Psoas muscle (tissue), 8 donors: ENCODE measurements at places on chromosomes 3 and 15.

DNA sequence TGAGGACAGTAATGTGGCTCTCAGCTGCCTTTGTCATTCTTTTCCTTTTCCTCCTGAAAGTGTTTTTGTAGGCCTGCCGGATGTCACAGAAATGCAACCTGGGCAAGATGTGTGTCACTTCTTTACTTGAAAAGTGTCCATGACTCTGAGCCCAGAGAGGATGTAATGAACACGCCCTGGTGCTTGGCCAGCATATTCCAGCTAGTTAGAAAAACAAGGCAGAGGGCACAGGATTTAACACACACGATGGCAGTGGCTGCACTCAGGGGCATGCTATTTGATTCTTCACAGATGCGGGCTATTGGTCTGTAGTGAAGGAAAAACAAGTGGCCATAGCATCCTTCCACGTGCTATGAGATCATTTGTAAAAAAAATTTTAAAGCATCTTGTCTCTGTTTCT lies 30.3 kb upstream of the PTX3 start:
- H3K4me3 ChIP-seq, result no peak overlapping the region
- no peak for DNase-seq
- H3K27ac ChIP-seq, result no peak overlapping the region
- no peaks in the 10 kb centered on the region for H3K36me3 ChIP-seq

- peaks cover under 1% of the 10 kb centered on the region for H3K36me3 ChIP-seq
- H3K27me3 ChIP-seq, result no peaks in the 10 kb centered on the region
- DNase-seq, result peak; percentile 33
- H3K4me1 ChIP-seq, result peaks cover 54% of the 10 kb centered on the region
Observed at GRCh38 chr3:127820221-127820825, 2.0 kb downstream of the MGLL start.

GRCh38 chr3:54619531-54619930 lies 308.3 kb downstream of the LRTM1 start:
- peaks cover 2% of the 10 kb centered on the region for H3K27me3 ChIP-seq
- H3K4me1 ChIP-seq, result no peaks in the 10 kb centered on the region
- no peaks in the 10 kb centered on the region for H3K36me3 ChIP-seq
- H3K4me3 ChIP-seq, result no peak overlapping the region
- H3K27ac ChIP-seq, result no peak overlapping the region

GRCh38 chr3:61381745-61382392 lies 130.6 kb upstream of the FHIT start:
- H3K27ac ChIP-seq, result no peak overlapping the region
- H3K36me3 ChIP-seq, result no peaks in the 10 kb centered on the region
- DNase-seq, result no peak
- H3K27me3 ChIP-seq, result no peaks in the 10 kb centered on the region

DNA sequence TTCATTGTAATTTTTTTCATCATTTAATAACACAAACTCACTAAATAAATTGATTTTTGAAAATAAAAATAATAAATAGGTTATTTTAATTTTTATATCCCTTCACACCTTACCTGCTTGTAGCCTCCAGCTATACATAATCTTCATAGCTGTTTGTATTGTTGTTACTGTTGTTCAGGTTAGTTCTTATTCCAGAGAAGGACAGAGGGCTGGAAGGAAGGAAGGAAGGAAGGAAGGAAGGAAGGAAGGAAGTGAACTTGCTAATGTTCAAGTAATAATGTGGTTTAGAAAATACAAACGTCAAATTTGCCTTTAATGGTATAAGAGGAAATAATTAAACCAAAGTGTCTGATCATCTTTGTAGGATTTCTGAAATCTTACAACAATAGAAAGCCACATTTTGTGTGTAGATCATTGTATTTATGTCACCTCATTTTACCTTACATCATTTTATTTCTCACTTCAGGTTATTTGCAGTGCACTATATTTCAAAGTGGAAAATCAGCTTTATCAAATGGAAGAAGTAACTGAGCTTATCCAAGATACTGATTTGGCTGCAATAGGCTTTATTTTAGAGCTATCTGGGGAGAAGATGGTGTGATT lies 660.0 kb upstream of the CCDC54 start:
- no peak for DNase-seq
- H3K4me3 ChIP-seq, result no peak overlapping the region
- H3K4me1 ChIP-seq, result no peaks in the 10 kb centered on the region
- H3K36me3 ChIP-seq, result no peaks in the 10 kb centered on the region
- no peak overlapping the region for H3K27ac ChIP-seq

- no peak for DNase-seq
- H3K36me3 ChIP-seq, result no peaks in the 10 kb centered on the region
Observed at GRCh38 chr15:74496648-74497047, 35.7 kb upstream of the UBL7 start.

- no peaks in the 10 kb centered on the region for H3K36me3 ChIP-seq
- H3K27me3 ChIP-seq, result no peaks in the 10 kb centered on the region
- H3K27ac ChIP-seq, result peak overlapping the region; percentile 36
- H3K4me1 ChIP-seq, result peaks cover 29% of the 10 kb centered on the region
Observed at GRCh38 chr3:124275412-124275811, 283.5 kb upstream of the ROPN1 start.

GRCh38 chr15:90889736-90890456 lies 5.6 kb downstream of the FES start:
- no peaks in the 10 kb centered on the region for H3K36me3 ChIP-seq
- no peak overlapping the region for H3K4me3 ChIP-seq
- H3K27ac ChIP-seq, result no peak overlapping the region
- no peak for DNase-seq

DNA sequence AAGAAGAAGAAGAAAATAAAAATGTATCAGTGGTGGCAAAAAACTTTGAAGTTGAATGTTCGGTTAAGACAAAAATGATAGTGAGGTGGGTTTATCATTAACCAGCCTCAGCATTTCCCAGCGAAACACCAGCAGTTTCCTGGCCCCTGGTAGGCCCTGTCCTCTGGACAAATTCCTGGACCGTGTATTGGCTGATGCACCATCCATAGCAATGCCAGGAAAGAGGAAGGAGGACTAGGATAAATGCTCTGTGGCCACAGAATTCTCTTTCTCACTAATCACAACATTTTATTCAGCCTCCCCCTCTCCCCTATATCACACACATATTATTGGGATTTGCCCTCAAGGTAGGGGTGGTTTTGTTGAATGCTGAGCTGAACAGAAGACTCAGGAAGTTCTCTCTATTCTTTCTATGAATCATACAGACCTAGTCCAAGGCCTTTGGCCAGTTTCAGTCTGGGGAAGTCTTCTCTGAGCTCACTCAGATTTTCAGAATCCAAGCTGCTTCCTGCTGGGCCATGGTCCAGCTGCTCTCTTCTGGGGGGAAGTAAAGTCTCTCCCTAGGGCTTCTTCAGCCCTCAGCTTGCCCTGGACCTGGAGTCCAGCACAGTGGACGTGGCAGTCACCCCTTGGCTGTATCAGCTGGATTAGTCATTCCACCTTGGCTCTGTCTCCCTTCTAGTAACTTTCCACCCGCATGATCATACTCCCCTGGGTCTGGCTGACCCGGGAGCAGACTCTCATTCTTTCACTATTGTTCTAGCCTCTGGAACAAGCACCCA lies 27.6 kb downstream of the SLC28A1 start:
- no peaks in the 10 kb centered on the region for H3K27me3 ChIP-seq
- H3K27ac ChIP-seq, result peak overlapping the region; percentile 86
- DNase-seq, result peak; percentile 91
- H3K4me3 ChIP-seq, result no peak overlapping the region

GRCh38 chr3:188257384-188258026 lies 103.5 kb downstream of the LPP start:
- H3K4me1 ChIP-seq, result peaks cover 46% of the 10 kb centered on the region
- H3K4me3 ChIP-seq, result no peak overlapping the region
- peak overlapping the region; percentile 98 for H3K27ac ChIP-seq
- H3K36me3 ChIP-seq, result no peaks in the 10 kb centered on the region
- no peaks in the 10 kb centered on the region for H3K27me3 ChIP-seq

GRCh38 chr15:22780267-22780666 lies 6.2 kb upstream of the NIPA1 start:
- no peaks in the 10 kb centered on the region for H3K36me3 ChIP-seq
- H3K27me3 ChIP-seq, result no peaks in the 10 kb centered on the region
- H3K4me3 ChIP-seq, result no peak overlapping the region
- H3K27ac ChIP-seq, result no peak overlapping the region
- no peak for DNase-seq
- no peaks in the 10 kb centered on the region for H3K4me1 ChIP-seq

GRCh38 chr15:64503197-64503596 lies 42.8 kb downstream of the ZNF609 start:
- no peak for DNase-seq
- H3K4me1 ChIP-seq, result peaks cover 39% of the 10 kb centered on the region
- no peaks in the 10 kb centered on the region for H3K27me3 ChIP-seq
- peaks cover 22% of the 10 kb centered on the region for H3K36me3 ChIP-seq

DNA sequence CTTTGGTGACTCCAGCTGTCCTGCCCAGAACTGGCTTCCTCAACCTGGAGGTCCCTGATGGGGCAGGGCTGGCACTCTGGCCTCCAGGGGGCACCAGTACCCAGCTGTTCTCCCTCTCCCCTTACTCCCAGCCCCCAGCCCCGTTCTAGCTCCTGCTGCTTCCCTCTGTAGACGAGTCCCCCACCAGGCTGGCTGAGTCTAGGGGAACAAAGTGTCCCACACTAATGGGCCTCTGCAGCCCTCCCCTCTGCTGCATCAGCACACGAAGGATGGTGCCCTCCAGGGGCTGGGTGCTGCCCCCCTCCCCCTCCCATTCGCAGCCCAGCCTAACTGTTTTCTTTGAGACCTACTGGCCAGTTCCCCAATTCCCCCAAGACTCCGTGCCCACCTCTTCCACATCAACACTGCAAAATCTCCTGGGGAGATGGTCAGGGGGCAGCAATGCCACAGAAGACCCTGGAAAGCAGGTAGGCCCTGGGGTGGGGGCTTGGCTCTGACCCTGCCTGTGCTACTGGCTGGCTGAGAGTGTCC lies 4.2 kb downstream of the RHCG start:
- peaks cover 4% of the 10 kb centered on the region for H3K27me3 ChIP-seq
- no peaks in the 10 kb centered on the region for H3K36me3 ChIP-seq
- no peak for DNase-seq
- H3K4me1 ChIP-seq, result no peaks in the 10 kb centered on the region
- no peak overlapping the region for H3K4me3 ChIP-seq
- no peak overlapping the region for H3K27ac ChIP-seq

DNA sequence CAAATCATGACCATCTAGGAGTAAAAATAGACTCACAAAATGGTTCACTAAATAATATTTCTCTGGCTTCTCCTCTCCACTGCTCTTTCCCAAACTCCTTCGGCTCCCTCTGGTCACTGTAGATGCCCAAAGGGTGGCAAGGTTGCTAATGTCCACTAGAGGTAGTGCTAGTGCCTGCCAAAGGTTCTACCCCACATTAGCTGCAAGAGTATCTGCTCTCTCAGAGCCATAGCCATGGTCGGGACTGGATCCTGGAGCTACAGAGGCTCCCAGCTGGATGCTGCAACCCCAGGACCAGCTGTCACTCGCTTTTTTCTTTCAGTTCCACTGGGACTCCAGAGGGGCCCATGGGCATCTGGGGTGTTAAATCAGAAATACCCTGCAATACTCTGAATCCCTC lies 8.5 kb downstream of the HTR3D start:
- no peak for DNase-seq
- no peak overlapping the region for H3K27ac ChIP-seq

DNA sequence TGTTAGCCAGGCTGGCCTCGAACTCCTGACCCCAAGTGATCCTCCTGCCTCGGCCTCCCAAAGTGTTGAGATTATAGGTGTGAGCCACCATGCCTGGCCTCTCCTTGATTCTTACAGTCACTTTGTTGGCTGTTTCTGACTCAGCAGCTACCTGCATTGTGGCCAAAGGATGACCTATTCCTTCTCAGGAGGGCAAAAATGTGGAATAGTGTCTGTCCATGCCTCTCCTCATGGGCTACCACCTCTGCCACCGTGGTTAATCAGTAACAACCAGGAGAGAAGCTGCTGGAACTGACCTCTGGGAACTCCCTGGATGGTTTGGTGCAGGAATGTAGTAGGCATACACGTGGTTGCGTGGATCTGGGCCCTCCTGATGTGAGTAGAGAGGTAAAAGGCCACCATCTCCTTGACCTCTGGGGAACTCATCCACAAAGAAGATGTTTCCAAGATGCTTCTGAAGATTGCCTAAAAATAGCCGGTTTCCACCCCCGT lies 63.3 kb downstream of the FLNB start:
- no peak overlapping the region for H3K27ac ChIP-seq
- no peaks in the 10 kb centered on the region for H3K27me3 ChIP-seq
- no peaks in the 10 kb centered on the region for H3K4me1 ChIP-seq
- no peak for DNase-seq
- no peak overlapping the region for H3K4me3 ChIP-seq
- H3K36me3 ChIP-seq, result no peaks in the 10 kb centered on the region

DNA sequence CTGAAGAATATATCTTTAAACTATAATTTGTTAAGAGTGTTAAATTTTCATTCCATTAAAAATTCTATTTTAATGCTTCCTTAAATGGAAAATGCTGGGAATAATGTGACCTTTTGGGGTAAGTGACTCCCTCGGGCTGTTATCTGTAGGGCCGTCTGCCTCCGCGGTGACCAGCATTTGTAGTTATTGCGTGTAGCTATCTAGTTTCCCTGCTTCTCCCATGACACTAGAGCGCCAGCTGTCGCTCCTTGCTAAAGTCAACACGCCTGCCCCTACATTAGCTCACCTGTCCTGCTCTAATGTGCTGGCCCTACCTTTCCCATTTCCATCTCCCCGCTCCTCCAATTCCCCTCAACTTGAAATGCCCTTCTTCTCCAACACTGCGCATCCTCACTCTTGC lies 12.4 kb upstream of the CHRM5 start:
- no peaks in the 10 kb centered on the region for H3K36me3 ChIP-seq
- H3K4me1 ChIP-seq, result no peaks in the 10 kb centered on the region
- no peak overlapping the region for H3K4me3 ChIP-seq
- no peak overlapping the region for H3K27ac ChIP-seq
- no peak for DNase-seq

GRCh38 chr15:70495991-70496599 lies 267.3 kb downstream of the UACA start:
- H3K36me3 ChIP-seq, result no peaks in the 10 kb centered on the region
- DNase-seq, result no peak
- H3K27me3 ChIP-seq, result no peaks in the 10 kb centered on the region
- no peak overlapping the region for H3K4me3 ChIP-seq
- H3K27ac ChIP-seq, result no peak overlapping the region

DNA sequence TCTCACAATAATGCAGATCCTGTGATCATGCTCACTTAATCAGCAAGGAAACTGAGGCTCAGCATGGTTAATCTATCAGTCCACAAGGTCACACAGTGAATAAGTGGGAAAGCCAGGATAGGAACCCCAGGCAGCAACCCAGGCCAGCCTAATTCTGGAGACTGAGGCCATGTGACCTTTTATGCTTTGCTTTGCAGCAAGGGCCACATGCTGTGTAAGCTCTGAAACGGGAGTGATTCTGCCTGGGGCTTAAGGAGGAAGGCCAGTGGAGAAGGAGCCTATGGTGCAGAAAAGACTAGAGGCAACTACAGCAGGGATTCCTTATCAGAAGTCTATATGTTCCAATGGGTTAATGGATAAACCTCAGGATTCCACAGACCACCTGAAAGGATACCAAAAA lies 157.6 kb upstream of the PPP2R3A start:
- H3K36me3 ChIP-seq, result no peaks in the 10 kb centered on the region
- no peak for DNase-seq
- no peak overlapping the region for H3K27ac ChIP-seq
- H3K4me1 ChIP-seq, result no peaks in the 10 kb centered on the region

- H3K27ac ChIP-seq, result no peak overlapping the region
- H3K4me3 ChIP-seq, result no peak overlapping the region
- no peaks in the 10 kb centered on the region for H3K4me1 ChIP-seq
- no peak for DNase-seq
- H3K36me3 ChIP-seq, result no peaks in the 10 kb centered on the region
Observed at GRCh38 chr15:26967719-26968269, 3.2 kb upstream of the GABRG3 start.
